ENCODE measurements at places on chromosomes 11 and 22.

DNA sequence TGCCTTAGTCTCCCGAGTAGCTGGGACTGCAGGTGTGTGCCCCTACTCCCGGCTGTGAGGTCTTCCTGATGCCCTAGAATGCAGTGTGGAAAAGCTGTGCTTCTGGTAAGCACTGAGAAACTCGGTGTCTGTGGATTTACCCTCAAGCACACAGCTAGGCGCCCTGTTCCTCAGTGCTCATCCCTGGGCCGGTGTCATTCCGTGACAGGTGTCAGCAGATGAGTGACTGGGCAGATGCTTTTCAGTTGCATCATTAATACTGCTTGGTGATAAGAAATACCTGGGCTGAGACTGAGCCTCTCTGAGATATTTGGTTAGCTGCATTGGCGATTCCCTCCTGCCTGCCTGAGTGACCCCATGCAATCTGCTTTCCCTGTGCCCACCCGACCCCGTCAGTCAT lies 21.8 kb downstream of the FAM118A start:
- no peak for DNase-seq

- DNase-seq, result no peak
Measured at GRCh38 chr11:15677181-15677580, 562.5 kb downstream of the INSC start.

DNA sequence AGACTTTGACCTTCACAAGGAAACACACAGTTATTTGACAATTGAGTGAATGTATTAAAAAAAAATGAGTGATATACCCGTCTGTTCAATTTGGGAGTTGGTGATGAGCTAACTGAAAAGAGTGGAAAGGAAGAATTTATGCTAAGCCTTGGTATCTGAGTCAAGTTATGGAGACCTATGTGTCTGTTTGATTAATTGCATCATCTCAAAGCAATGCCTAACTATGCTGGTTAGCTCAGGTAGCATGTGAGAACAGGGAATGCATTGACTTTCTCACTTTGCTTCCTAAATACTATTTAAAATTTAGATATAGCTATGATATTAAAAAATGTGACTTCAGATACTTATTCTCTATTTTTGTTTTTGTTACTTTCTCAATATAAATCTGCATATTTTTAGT lies 110.5 kb downstream of the DDX10 start:
- DNase-seq, result no peak

GRCh38 chr11:34251589-34251980 lies 106.2 kb downstream of the ABTB2 start:
- DNase-seq, result no peak

- DNase-seq, result no peak
Measured at GRCh38 chr11:58658623-58659022, 36.2 kb downstream of the CNTF start.

DNA sequence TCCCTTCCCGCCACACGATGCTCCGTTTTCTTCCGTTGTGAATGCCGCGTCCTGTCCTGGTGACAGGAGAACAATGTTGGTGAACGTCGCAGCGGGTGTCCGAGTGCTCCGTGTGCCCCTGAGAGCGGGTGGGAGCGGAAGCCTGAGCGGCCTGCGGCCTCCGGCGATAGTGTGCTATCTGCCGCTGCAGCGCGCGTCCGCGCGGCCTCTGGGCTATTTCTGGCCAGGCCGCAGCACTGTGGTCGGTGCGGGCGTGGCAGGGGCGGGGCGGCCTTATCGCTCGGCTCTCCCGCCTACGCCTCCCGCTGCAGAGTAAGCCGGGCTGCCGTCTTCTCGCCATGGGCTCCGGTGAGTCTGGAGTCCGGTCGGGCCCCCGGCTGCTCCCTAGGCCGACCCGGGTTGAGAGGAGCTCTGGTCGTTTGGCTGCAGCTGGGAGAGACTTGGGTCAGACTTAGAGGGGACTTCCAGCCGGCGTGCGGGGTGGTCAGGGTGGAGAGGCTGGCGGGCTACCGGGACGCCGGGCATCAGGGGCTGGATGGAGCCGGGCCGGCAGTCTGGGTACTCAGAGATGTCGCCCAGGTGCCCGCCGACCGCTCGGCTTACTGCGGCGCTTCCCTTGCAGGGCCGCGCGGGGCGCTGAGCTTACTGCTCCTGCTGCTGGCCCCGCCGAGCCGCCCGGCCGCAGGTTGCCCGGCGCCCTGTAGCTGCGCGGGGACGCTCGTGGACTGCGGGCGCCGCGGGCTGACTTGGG lies at the start of gene GP1BB:
TSS of gene GP1BB (plus strand) at position 308 of the 751 bp plus-strand sequence. CDS start at position 339, 31 bp downstream.
- DNase-seq, result no peak
